GM12892 (cell line): ENCODE measurements at places on chromosomes 6 and 20.
A peak's percentile ranks its signal among the peaks of the same experiment; 100 is the strongest.

GRCh38 chr6:150705392-150705791 is 105.7 kb downstream of the PLEKHG1 start:
- DNase-seq: no peak

GRCh38 chr6:158387036-158387435 is 74.8 kb downstream of the TULP4 start:
- DNase-seq: no peak

GRCh38 chr20:14445310-14445709 is 107.9 kb upstream of the FLRT3 start:
- DNase-seq: no peak

- no peak for DNase-seq
These were observed 37.5 kb downstream of the FAM217A start for GRCh38 chr6:4041480-4041879.

GRCh38 chr20:46894971-46895905 is 595 bp downstream of the EYA2 start:
- DNase-seq: peak; percentile 32

- DNase-seq: no peak
These were observed 320.7 kb downstream of the CDC5L start for GRCh38 chr6:44708208-44708607.

DNA sequence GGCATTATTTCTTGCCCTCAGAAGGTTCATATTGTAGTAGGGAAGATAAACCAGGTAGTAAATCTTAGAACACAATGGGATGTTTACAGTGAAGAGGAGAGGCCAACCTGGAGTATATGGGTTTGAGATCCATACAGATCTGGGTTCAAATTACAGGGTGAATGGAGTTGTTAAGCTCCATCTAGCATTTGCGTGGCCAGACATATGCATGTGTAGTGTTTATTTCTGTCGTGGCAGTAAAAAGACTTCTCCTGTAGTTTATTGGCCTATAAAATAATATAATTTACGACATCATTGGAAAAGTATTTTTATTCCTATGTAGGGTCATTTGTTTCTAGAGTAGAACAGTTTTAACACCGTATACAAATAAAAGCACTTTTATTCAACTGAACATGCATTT is 25.2 kb upstream of the TULP4 start:
- no peak for DNase-seq

- DNase-seq: no peak
These were observed 55.0 kb upstream of the TNFAIP3 start for GRCh38 chr6:137811916-137812553.

DNA sequence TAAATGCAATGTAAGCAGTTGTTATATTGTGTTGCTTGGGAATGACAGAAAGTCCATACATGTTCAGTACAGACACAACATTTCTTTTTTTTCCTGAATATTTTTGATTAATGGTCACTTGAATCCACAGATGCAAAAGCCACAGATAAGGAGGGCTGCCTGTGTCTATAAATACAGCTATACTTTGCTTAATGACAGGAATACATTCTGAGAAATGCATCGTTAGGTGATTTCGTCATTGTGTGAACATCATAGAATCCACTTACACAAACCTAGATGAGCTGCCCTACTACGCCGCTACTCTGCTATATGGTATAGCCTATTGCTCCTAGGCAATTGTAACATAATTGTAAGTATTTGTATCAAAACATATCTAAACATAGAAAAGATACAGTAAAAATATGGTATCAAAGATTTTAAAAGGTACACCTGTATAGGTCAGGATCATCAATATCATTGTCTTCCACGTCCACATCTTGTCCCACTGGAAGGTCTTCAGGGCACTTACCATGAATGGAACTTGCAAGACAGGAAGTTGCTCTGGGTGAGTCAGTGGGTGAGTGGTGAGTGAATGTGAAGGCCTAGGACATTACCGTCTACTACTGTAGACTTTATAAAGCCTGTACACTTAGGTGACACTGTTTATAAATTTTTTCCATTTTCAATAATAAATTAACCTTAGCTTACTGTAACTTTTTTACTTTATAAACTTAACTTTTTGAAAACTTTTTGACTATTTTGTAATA is 27.9 kb upstream of the POPDC3 start:
- no peak for DNase-seq

DNA sequence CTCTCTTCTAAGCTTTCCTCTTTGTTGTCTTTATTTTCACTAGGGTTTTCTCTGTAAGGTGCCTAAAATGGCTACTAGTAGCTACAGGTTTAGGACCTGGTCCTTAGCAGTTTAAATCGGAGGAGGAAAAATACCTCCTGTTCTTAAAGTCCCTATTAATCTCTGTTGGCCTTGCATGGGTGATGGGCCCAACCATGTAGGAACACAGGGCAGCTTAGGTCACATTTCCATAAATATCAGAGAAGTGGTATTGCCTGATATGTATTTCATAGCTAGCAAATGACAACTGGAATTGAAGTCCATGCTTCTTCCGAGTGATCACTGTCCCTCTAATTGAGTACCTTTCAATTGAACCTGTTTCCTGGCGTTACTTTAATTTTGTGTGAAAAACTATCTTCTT is 70.0 kb downstream of the LAMA2 start:
- DNase-seq: no peak

DNA sequence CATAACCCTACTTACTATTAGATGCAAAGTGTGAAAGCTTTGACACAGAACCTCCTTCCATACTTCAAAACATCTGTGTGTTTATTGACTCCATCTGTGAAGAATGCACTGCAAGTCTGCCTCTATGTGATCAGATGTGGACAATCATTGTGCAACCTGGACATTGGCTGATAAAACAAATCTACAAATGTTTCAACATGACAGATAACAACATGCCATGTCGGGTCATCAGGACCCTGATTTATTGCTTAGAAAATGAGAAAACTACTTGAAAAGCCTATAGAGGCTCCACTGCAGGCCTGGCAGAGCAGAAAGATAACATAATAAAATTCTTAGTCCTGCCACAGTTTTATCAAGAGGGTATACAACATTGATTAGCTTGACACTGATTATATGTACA is 1286.4 kb downstream of the GRIK2 start:
- DNase-seq: no peak
